ENCODE measurements at places on chromosomes 13 and 19.
A peak's percentile ranks its signal among the peaks of the same experiment; 100 is the strongest.

DNA sequence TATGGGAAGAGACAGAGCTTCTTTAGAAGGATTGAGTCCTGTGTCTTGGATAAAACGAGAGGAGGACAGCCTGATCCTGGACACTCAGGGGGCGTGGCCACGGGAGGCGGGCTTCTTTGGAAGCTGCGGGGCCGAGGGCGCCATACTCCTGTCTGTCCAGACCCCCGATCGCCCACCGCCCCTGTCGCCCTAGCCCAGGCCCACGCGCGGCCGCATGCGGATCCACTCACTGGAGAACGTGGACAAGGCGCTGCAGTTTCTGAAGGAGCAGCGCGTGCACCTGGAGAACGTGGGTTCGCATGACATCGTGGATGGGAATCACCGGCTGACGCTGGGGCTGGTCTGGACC lies 23.1 kb downstream of the SPTBN4 start:
- DNase-seq, result no peak

GRCh38 chr19:34149873-34150272 lies 22.4 kb upstream of the LSM14A start:
- no peak for DNase-seq

GRCh38 chr13:50370303-50370950 lies 355.2 kb downstream of the KCNRG start:
- no peak for DNase-seq

DNA sequence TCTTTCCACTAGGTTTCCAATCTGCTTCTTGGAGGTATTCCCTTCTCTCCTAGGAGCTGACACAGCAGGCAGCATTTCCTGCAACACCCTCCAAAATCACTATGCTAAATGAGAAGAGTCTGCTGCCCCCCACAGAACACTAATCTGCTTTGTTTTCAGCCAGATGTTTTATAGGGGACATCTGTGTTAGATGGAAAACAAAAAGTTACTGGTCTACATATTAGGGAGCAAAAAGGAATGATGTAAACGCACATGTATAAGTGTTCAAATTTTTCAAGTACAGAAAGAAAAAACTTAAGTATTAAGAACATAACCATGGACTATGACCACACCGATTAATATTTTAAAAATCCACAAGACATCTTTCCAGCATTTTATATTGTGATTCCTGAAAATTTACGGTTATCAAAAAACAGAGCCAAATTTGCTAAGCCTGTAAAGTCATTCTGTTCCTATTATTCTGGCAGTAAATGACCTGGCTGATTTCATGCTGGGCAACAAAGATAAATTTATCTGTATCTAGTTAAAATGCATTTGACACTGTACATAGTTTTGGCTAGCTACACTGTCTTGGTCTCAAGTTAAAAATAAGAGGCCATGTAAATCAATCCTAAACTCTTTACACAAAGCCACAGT lies 63.3 kb downstream of the DCLK1 start:
- no peak for DNase-seq

- DNase-seq, result no peak
These were observed 4.7 kb downstream of the CCDC8 start for GRCh38 chr19:46408664-46409039.

DNA sequence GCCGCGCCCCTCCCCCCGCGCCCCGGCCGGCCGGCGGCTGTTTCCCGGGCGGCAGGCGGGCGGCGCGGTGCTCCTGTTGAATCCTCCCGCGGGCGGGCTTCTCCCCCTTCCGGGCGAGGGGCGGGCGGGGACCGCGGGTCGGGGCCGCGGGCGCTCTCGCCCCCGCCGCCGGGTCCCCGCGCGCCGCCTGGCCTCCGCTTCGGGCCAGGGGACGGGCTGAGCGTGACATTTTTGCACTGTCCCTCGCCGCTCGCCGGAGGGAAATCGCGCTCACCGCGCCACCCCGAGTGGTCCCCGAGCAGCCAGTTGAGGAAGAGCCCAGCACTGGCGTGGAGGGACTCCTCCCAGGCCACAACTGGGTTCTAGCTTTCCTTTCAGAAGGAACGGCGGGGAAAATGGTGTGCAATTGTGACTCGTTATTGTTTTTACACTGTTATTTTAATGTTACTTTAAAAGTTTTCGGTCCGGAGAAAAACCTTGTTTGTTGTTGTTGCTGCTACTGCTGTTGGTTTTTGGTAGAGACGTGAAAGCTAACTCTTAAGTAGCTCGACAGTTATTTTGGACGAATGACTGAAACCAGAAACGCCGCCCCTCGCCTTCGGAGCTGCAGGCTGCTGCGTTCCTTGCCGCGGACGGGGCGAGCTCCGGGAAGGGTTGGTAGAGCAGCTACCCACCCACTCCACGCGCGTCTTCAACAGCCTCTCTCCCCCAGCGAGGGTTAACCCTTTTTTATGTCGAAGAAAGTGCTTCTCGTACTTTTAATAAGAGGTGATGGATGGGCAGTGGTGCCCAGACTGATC lies 959 bp downstream of the PDS5B start:
- peak; percentile 70 for DNase-seq

GRCh38 chr13:50713523-50714248 lies 129.8 kb downstream of the DLEU7 start:
- no peak for DNase-seq

DNA sequence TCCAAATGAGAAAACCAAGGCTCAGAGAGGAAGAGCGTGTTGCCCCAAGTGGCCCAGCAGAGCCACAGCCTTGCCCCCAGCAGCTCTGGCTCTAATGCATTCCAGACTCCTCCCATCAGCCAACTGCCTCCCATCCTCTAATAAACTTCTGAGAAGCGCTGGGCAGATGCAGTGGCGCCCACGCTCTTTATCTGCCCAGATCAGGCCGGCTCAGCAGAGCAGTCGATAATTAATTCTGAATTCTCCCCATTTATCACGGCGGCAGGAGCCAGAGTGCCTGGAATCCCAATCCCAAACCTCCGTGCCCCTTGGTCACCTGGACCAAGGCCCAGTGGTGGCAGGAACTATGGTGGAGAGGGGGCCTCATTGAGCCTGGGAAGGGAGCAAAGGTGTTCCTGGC lies 13.9 kb downstream of the TINCR start:
- DNase-seq, result no peak

DNA sequence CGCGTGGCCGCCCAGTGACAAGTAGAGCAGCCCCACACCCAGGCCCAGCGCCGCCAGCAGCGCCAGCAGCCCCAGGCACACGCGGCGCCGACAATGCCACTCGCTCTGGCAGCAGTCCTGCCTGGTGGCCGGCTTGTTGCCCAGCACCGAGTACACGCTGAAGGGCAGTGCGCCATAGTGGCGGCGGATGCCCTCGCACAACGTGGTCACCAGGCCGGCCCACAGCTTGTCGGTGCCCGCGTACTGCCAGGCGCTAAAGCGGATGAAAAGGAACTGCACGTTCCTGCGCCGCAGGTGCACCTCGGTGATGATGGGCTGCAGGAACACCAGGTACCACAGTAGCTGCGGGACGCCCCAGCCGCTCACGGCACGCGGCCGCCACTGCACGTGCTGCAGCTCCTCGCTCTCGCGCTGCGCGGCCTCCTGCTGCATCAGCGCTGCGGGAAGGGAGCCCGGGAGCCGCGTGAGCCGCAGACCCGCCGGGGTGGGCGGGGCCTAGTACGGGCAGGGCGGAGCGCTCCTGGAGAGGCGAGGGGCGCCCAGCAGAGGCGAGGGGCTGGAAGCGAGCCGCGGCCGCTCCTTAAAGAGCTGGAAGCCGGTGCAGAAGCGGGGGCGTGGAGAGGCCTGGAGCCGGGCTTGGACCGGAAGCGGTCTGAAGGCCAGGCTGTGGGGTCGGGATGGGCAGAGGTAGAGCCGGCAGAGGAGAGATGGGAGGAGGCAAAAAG lies 7.3 kb downstream of the NKPD1 start:
- DNase-seq, result peak; percentile 78
